ENCODE measurements at places on chromosomes 5 and 9.

DNA sequence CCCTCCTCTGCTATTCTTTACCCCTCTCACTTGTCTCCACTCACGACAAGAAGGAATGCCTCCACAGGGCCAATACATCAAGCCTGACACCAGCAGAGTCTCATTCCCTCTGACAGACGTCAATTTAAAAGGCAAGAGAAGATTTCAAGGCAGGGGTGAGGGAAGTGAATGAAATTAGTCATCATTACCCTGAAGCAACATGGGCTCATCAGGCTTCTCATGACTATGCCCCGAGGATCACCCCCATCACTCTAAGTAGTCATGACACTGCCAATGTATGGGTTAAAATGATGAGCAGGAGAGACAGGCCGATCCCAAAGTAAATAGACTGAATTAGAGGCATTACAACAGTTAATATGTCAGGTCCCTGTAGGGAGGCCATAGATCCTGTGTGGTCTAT, 504.4 kb downstream of the TLE4 start:
- DNase-seq, result no peak

- no peak for DNase-seq
These were observed 271.6 kb upstream of the NUDT12 start for GRCh38 chr5:103834216-103834615.

- DNase-seq, result no peak
These were observed 123.9 kb upstream of the PUM3 start for GRCh38 chr9:2967766-2968165.

- no peak for DNase-seq
These were observed 293 bp downstream of the CENPP start for GRCh38 chr9:92325991-92326500.

- no peak for DNase-seq
These were observed 196.6 kb downstream of the SNCAIP start for GRCh38 chr5:122508623-122509022.

DNA sequence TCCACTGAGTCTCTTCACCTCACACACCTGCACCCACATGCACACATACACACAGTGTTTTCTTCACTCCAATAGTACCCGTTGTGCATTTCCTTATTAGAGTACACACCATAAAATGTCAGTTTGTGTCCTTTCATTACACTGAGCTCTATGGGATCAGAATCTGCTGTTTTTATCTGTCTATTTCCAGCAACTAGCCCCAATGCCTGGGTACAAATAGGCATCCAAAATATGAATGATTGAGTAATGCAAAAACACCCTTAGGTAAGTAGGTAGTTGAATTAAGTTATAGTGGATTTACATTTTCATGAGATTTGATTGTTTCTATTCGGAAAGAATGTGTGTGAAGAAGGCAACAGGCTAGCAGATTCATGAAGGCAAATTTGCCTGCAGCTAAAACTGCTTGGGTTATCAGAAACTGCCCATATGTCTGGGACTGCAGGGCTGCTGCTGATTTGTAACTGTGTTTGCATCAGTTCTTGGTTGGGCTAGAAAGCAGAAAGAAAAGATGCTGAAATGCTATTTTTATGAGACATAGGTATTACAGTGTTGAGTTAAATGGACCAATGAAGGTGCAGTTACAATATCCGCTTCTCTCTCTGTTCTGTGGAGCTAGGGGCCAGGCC, 26.9 kb downstream of the PPP3R2 start:
- no peak for DNase-seq

- no peak for DNase-seq
These were observed 96.4 kb downstream of the DIRAS2 start for GRCh38 chr9:90546200-90546599.

DNA sequence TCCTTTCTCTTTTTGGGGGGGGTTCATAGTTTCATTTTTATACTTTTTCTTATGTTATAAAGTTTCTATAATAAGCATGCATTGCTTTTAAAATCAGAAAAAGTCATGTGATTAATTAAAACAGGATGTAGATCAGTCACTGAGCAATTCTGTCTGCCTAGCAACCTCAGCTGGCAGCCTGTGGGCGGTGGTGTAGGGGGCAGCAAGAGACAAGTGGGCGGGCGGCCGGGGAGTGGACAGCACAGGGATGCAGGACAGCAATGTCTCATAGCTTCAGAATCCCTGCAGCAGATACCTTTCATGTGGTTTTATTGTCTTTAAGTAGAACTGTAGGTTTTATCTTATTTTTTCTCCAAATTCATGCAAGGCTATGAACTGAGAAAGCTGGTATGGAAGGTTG, 101.9 kb upstream of the S1PR3 start:
- DNase-seq, result no peak

GRCh38 chr5:172708183-172708505, 62.9 kb downstream of the DUSP1 start:
- no peak for DNase-seq

DNA sequence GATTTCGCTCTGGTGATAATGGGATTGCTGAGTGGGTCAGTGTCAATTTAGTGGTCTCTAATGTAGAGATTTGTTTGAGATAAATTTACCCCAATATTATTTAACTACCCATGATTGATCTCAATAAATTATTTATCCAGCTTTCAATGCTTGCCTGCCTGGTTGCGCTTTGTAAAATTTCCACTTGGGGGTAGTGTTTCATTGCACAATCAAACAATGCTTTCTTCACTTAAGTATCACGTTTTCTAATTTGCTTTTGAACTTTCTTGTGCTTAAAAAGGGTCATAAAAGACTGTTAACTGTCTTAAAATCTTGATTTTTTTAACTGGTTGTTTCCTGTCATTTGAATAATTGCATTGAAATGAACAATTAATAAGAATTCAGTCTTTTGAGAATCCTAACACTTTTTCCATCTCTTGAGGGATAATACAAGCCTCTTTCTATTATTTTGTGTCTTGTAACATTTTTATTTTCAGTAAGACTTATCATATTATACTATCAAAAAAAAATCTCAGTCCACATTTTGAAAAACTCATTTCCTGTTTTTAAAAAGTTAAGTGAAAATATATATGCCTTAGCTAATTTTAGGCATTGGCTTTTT, 18.7 kb downstream of the HSD17B4 start:
- DNase-seq, result no peak

DNA sequence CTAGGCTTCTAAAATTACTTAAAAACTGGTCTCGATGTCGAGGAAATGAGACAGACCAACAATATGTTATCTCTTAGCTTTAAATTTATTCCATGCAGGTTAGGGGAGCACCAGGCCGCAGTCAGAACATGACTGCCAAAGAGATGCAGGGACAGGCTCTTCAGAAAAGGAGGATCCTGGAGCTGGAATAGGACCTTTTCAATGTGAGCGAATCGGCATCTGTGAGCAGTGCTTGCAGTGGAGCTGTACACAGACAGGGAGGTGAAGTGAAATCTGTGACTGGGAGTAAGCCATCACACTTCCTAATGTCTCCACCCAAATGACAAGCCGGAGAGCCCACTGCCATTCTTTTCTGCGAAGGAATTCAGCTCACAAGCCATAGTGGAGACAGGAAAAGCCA, 78.2 kb downstream of the EFNA5 start:
- no peak for DNase-seq

GRCh38 chr9:37295178-37295577, 127.3 kb upstream of the GRHPR start:
- DNase-seq, result no peak

Data from stimulated activated CD8-positive, alpha-beta memory T cell treated with anti-CD3 and anti-CD28 coated beads, Interleukin-15, amount 100 ng/mL, for 48 hours (primary cell).